NCI-H2227 treated with DMSO at 0.1 percent for 48 hours (cell line): ENCODE measurements at places on chromosomes 7 and 10.

DNA sequence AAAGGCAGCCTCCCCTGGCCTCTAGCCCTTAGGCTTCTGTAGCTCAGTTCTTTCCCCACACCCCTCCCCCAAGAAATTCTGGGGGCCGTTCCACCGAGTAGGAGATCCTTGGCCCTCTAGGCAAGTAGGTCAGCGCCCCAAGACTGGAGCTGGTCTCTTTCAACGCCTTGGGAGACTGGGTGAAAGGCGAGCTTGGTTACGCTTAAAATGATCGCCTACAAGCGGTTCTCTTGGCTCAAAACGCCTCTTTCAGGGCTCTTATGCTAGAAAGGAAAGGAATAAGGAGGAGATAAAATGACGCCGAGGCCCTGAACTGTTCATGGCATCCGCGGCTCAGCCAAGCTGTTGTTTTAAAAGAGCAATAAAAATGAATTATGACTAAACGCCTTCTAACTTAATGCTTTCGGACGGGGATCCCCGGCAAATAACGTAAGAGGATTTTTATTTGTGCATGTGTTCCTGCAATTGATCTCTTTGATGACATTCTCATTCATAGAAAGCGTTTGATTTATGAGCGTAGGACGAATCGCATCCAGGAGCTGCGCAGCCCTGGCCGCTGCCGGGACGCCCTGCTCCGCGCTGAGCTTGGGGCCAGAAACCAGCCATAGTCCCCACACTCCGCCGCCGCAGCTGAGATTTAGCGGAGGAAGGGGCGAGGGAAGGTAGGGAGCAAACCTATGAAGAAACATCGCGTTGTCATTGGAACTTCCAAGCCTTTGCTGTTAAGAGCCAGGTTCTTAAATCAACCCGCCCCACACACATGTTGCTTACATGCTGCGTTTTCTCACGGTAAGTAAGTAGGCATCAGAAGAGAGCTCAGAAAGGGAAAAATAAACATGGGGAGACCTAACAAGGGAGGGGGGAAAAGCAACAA lies 3.0 kb upstream of the HOXA1 start:
- no peak for DNase-seq

GRCh38 chr7:45072131-45073030 lies 16.4 kb downstream of the NACAD start:
- DNase-seq: no peak

GRCh38 chr7:28003408-28003807 lies 177.2 kb downstream of the JAZF1 start:
- DNase-seq: no peak

DNA sequence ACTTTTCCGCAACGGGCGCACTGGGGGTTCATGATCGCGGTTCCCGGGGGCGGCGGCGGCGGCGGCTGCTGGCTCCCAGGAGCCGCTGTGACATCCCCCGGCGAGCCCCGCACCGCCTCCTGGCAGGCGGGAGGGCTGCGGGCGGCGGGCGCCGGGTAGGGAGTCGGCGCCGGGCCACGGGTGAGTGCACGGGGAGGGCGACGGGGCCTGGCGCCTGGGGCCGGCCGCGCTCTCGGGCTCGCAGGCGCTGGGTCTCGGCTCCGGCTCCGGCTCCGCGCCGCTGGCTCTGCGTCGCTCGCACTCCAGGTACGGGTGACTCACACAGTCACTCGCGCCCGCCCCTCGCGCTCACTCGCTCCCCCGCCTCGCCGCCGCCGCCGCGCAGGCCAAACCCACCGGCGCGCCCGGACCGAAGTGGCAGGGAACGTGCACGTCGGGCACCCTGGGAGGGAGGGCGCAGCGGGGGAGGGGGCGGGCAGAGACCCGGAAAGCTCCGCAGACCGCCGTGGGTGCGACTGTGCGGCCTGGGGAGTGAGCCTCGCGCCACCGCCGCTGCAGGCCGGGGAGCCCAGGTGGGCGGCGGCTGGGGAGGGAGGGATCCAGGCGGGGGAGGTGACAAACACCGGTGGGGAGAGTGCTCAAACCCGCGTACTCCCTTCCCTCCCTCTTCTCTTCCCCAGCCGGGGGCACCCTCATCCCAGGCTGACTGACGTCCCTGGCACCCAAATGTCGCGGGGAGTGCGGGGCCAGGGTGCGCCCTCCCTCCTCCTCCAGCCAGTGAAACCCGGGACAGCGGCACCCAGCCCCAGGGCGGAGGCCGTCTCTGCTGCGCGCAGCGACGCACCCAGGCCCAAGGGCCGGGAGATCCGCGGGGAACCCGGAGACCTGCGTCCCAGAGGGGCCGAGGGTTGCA lies 276.9 kb upstream of the NEBL start:
- no peak for DNase-seq

- DNase-seq: no peak
These were observed 596.8 kb downstream of the PTPRN2 start for GRCh38 chr7:157990881-157991250.

GRCh38 chr7:50657341-50657873 lies 92.2 kb upstream of the DDC start:
- no peak for DNase-seq
